ENCODE measurements at places on chromosomes 5 and 9. TPM values are rescaled to one million over a fixed set of nuclear protein-coding genes. Genes with fewer than 3 reads are reported as not detected.

The EIF4EBP3 gene
- total RNA-seq = not detected

The ACOT12 gene
- total RNA-seq = 2.8 TPM

The PLK2 gene
- 448 TPM for total RNA-seq

The SLC6A19 gene
- total RNA-seq = not detected

The NDUFA8 gene
- 18.2 TPM for total RNA-seq

The CEP120 gene
- 42.0 TPM for total RNA-seq

The IDNK gene
- 6.4 TPM for total RNA-seq

The HAND1 gene
- total RNA-seq = not detected

The LCN12 gene
- not detected for total RNA-seq

The FGF10 gene
- 0.47 TPM for total RNA-seq

The SLC36A2 gene
- not detected for total RNA-seq

The KIF24 gene
- 0.78 TPM for total RNA-seq

The CDKN2B gene
- total RNA-seq = 0.16 TPM

The IFNA2 gene
- total RNA-seq = not detected

The CEMIP2 gene
- 54.7 TPM for total RNA-seq

The NPR3 gene
- total RNA-seq = 19.3 TPM

The ANKRD20A1 gene
- total RNA-seq = 7.6 TPM

The KCNIP1 gene
- 14.5 TPM for total RNA-seq

The SPAAR gene
- total RNA-seq = 0.31 TPM

The FBN2 gene
- 8.6 TPM for total RNA-seq

The PHF24 gene
- 25.6 TPM for total RNA-seq

The GNE gene
- total RNA-seq = 37.9 TPM

The CSF1R gene
- total RNA-seq = 8.3 TPM

The TAF11L5 gene
- total RNA-seq = not detected

The SPATA31E1 gene
- not detected for total RNA-seq

The SPINK6 gene
- total RNA-seq = not detected

The HNRNPA0 gene
- 53.7 TPM for total RNA-seq

The FSTL4 gene
- total RNA-seq = 0.62 TPM

The PCDHGA12 gene
- 6.9 TPM for total RNA-seq

The PCDHGA7 gene
- 8.4 TPM for total RNA-seq

The SH3GL2 gene
- total RNA-seq = 52.3 TPM

The SH3RF2 gene
- total RNA-seq = 0.31 TPM

The PLAC8L1 gene
- not detected for total RNA-seq

The NEUROG1 gene
- 1.1 TPM for total RNA-seq

The TMEM252 gene
- not detected for total RNA-seq

The CD274 gene
- total RNA-seq = 0.62 TPM

The PRDM9 gene
- not detected for total RNA-seq

The PDE8B gene
- total RNA-seq = 5.3 TPM

The FLT4 gene
- total RNA-seq = 2.3 TPM

The GDA gene
- total RNA-seq = 32.8 TPM

The SLC22A5 gene
- 10.5 TPM for total RNA-seq

The IFNB1 gene
- total RNA-seq = not detected

The PCDHB5 gene
- 9.7 TPM for total RNA-seq

The PDCD1LG2 gene
- 0.62 TPM for total RNA-seq

The STPG3 gene
- total RNA-seq = not detected

The ANKRD55 gene
- 0.31 TPM for total RNA-seq

The ANKS6 gene
- total RNA-seq = 3.9 TPM

The PKD2L2 gene
- not detected for total RNA-seq

The LCN2 gene
- total RNA-seq = not detected

The PLCXD3 gene
- 6.4 TPM for total RNA-seq

The CDKN2A gene
- total RNA-seq = not detected

The PCDHGB2 gene
- 8.3 TPM for total RNA-seq

The F2RL1 gene
- total RNA-seq = 2.8 TPM

The TMEM215 gene
- total RNA-seq = 1.1 TPM

The ABO gene
- under 0.01 TPM for total RNA-seq
